Ovary (tissue), 10 donors: ENCODE measurements at places on chromosomes 7 and 10.

DNA sequence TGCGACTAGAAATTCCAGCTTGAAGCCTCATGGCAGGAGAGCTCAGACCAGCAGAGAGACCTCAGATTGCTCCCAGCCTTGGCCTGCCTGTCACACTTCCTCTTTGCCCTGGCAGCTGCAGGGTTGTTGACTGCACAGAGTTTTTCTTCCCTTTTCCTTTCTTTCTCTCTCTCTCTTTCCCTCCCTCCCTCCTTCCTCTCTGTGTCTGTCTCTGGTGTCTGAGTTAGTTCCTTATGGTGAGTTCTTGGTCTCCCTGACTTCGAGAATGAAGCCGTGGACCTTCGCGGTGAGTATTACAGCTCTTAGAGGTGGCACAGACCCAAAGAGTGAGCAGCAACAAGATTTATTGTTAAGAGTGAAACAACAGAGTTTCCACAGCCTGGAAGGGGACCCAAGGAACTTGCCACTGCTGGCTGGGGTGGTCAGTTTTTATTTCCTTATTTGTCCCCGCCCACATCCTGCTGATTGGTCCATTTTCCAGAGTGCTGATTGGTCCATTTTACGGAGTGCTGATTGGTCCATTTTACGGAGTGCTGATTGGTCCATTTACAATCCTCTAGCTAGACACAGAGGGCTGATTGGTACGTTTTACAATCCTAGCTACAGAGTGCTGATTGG, 266.3 kb downstream of the RPS24 start:
- no peaks in the 10 kb centered on the region for H3K27me3 ChIP-seq
- H3K4me3 ChIP-seq: no peak overlapping the region
- H3K36me3 ChIP-seq: no peaks in the 10 kb centered on the region

DNA sequence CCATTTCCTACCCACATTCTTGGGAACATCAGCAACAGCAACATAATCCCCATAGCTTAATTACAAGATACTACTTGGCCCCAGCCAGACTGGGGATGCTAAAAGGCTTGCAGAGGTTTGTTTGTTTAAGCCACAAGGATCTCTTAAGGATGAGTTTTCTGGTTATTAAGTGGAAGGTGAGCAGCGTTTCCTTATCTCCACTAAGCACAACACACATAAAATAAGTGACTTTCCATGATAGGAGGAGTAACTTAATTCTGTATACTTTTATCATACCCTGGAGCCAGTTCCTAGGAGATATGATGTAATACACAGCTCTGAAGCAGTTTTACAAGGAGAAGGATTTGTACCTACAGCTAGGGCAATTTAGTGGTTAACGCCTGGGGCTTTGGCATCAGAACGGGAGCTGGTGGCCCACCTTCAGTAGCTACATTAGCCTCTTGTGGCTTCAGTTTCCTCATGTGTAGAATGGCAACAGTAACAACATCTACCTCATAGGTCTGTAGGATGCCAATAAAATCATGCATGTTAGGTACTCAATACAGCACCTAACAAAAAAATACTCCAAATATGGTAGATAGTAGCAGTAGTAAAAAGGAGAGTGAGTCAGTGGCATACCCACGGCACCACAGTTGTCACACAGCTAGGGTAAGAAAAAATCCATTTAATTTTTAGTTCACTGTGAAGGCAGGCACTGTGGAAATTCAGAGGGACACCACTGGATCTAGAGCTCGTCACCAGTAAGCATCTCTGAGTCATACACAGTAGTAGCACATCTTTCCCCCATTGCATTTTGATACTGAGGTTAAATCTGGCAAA, 55.2 kb downstream of the DOCK4 start:
- DNase-seq: no peak
- peaks cover 4% of the 10 kb centered on the region for H3K4me1 ChIP-seq
- H3K27me3 ChIP-seq: no peaks in the 10 kb centered on the region
- no peak overlapping the region for H3K27ac ChIP-seq
- no peak overlapping the region for H3K4me3 ChIP-seq
- H3K36me3 ChIP-seq: no peaks in the 10 kb centered on the region

DNA sequence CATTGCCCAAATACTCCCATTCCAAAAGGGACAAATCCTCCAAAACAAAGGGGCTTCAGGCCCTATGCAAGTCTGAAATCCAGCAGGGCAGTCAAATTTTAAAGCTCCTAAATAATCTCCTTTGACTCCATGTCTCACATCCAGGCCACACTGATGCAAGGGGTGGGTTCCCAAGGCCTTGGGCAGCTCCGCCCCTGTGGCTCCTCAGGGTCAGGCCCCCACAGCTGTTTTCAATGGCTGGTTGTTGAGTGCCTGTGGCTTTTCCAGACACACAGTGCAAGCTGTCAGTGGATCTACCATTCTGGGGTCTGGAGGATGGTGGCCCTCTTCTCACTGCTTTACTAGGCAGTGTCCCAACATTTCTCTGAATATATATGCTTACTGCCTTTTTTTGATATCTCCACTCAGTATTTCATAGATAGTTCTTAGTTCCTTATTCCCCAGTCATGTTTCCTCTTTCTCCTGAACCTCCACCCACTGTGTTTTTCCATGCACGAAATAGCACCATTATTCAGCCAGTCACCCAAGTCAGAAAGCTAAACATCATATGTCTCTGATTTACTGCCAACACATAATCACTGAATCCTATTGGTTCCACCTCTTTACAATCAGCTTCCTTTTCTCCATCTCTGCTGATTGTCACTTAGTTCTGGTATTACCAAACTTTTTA, 172.6 kb upstream of the CACNA2D1 start:
- H3K36me3 ChIP-seq: no peaks in the 10 kb centered on the region
- H3K27me3 ChIP-seq: no peaks in the 10 kb centered on the region
- no peaks in the 10 kb centered on the region for H3K4me1 ChIP-seq
- no peak overlapping the region for H3K27ac ChIP-seq
- no peak overlapping the region for H3K4me3 ChIP-seq
- no peak for DNase-seq

DNA sequence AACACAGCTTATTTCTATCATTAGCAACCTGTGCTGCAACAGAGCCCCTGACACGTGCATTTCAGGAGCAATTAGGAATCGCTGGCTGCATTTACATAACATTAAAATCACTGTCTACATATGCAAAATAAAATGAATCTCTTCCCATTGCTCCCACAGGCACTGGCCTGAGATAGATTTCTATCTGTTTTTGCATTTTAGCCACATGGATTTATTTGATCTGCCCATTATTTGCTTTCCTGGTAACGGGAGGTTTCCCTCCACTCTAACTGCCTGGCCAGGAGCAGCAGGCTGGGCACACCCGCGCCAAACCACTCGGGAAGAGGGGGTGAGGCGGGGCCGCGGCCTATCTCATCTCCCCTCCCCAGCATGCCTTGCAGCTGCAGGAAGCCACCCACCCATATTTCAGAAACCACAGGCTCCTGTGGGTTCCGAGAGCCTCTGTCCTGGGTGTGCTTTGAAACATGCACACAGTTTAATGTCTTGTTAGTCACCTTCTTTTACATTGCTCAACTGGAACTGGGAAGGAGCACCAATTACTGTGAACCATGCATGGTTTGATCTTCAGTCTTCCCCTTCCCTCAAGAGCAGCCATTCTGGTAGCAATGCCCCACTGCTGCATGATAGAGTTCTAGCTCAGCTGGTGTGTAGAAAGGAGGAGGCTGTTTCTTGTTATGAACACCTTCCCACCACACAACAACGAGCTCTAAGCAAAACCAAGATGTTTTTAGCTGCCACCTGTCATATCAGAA, 37.7 kb upstream of the IKZF1 start:
- H3K36me3 ChIP-seq: no peaks in the 10 kb centered on the region
- H3K4me1 ChIP-seq: no peaks in the 10 kb centered on the region
- H3K27me3 ChIP-seq: no peaks in the 10 kb centered on the region
- H3K27ac ChIP-seq: no peak overlapping the region
- no peak overlapping the region for H3K4me3 ChIP-seq
- no peak for DNase-seq

GRCh38 chr10:380313-380940, 245.2 kb downstream of the ZMYND11 start:
- DNase-seq: no peak
- H3K4me1 ChIP-seq: no peaks in the 10 kb centered on the region
- no peaks in the 10 kb centered on the region for H3K36me3 ChIP-seq
- no peak overlapping the region for H3K4me3 ChIP-seq
- H3K27ac ChIP-seq: no peak overlapping the region
- no peaks in the 10 kb centered on the region for H3K27me3 ChIP-seq

- DNase-seq: no peak
- H3K27me3 ChIP-seq: no peaks in the 10 kb centered on the region
- H3K4me3 ChIP-seq: no peak overlapping the region
- H3K4me1 ChIP-seq: no peaks in the 10 kb centered on the region
- H3K27ac ChIP-seq: no peak overlapping the region
- H3K36me3 ChIP-seq: no peaks in the 10 kb centered on the region
Measured at GRCh38 chr7:10343108-10343507, 630.6 kb upstream of the PHF14 start.

GRCh38 chr7:12801107-12801506, 113.7 kb downstream of the ARL4A start:
- no peak overlapping the region for H3K27ac ChIP-seq
- no peak for DNase-seq
- H3K4me3 ChIP-seq: no peak overlapping the region
- H3K4me1 ChIP-seq: no peaks in the 10 kb centered on the region
- no peaks in the 10 kb centered on the region for H3K36me3 ChIP-seq

DNA sequence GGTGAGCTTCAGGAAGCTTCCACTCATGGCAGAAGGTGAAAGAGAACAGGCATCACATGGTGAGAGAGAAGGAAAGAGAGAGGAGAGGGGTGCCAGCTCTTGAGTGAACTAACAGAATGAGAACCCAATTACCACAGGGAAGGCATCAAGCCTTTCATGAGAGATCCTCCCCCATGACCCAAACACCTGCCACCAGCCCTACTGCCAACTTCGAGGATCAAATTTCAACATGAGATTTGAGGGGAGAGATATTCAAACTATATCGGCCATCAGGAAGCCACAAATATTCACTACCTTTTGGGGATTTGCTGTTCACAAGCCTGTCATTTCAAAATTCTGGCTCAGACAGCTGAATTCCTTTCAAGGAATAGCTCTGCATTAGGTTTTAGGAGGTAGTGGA, 39.9 kb upstream of the SMNDC1 start:
- no peaks in the 10 kb centered on the region for H3K36me3 ChIP-seq
- H3K4me3 ChIP-seq: no peak overlapping the region
- no peaks in the 10 kb centered on the region for H3K27me3 ChIP-seq
- no peaks in the 10 kb centered on the region for H3K4me1 ChIP-seq
- no peak overlapping the region for H3K27ac ChIP-seq
- DNase-seq: no peak

DNA sequence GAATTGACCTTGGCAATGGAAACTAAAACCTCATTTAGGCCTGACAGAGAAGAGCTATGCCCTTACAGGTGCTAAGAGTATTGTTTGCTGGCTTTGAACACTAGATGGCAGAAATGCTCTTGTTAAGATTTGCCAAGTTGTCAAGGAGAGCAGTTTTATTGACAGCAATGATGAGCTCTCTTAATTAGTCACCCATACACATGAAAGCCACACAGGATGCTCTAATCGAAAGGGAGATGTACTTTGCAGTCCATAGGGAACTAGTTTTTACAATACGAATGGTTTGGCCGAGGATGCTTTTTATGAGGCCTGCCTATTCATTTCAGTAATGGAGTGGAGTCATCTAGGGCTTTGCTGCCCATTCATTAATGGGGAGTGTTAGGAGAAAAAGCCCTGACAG, 45.4 kb upstream of the MBL2 start:
- no peak overlapping the region for H3K27ac ChIP-seq
- H3K4me3 ChIP-seq: no peak overlapping the region
- no peaks in the 10 kb centered on the region for H3K36me3 ChIP-seq
- no peak for DNase-seq
- H3K27me3 ChIP-seq: no peaks in the 10 kb centered on the region

- H3K27ac ChIP-seq: no peak overlapping the region
- H3K4me3 ChIP-seq: no peak overlapping the region
- H3K36me3 ChIP-seq: no peaks in the 10 kb centered on the region
- H3K4me1 ChIP-seq: no peaks in the 10 kb centered on the region
- DNase-seq: no peak
Measured at GRCh38 chr7:76423666-76424412, 911 bp upstream of the ZP3 start.

GRCh38 chr7:105978035-105978434, 15.0 kb downstream of the CDHR3 start:
- no peak overlapping the region for H3K4me3 ChIP-seq
- no peaks in the 10 kb centered on the region for H3K36me3 ChIP-seq
- no peak for DNase-seq
- H3K4me1 ChIP-seq: no peaks in the 10 kb centered on the region

DNA sequence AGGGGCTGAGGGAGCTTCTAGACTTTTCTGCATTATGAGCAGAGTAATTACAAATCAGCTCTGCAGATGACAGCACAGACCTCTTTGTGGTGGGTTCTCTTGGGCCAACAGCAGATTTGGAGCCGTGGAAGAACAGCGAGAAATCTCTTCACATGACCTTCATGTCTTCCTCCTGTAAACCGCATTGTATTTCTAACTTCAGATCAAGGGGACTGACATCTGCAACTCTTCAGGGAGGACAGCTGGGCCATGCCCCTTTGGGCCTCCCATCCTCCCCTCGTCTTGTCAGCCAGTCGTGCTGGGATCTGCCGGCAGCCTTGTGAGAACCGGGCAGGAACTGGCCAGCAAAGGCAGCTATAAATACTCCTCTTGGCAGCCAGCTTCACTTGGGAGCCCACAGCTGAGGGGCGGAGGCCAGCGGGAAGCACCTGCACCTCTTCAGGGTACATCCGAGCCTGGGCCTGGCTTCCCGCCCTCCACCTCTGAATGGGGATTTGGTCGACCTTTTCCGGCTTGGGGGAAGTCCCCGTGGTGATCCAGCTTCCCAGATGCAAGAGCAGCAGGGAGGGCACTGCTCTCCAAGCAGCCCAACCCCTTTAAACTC, 54.7 kb downstream of the STEAP1B start:
- no peaks in the 10 kb centered on the region for H3K4me1 ChIP-seq
- no peak overlapping the region for H3K27ac ChIP-seq
- H3K4me3 ChIP-seq: no peak overlapping the region
- no peaks in the 10 kb centered on the region for H3K27me3 ChIP-seq
- peak; percentile 31 for DNase-seq

DNA sequence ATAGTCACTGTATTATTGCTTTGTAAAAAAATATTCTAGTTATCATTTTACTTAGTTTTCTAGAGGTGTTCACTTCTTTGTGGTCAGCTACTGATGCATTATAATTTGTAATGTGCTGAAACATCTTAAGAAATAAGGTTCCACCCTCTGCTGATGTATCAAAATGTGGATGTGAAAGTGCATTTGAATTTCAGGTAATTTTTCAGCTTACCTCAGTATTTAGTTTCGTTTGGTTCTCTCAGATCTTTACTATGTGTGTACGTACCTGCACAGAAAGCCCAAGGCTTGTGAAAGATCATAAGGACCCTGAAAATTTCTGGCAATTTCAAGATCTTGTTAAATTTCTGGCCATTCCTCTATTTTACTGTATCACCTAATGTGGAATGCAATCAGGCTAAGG, 542.3 kb upstream of the TPK1 start:
- no peak for DNase-seq
- no peaks in the 10 kb centered on the region for H3K27me3 ChIP-seq
- H3K27ac ChIP-seq: no peak overlapping the region
- no peak overlapping the region for H3K4me3 ChIP-seq

- H3K27me3 ChIP-seq: no peaks in the 10 kb centered on the region
- no peak overlapping the region for H3K4me3 ChIP-seq
- DNase-seq: no peak
- H3K27ac ChIP-seq: no peak overlapping the region
- H3K36me3 ChIP-seq: no peaks in the 10 kb centered on the region
Measured at GRCh38 chr10:48474765-48475365, 130.0 kb downstream of the ARHGAP22 start.

GRCh38 chr7:149081914-149082313, 8.6 kb downstream of the ZNF786 start:
- H3K4me3 ChIP-seq: no peak overlapping the region
- no peaks in the 10 kb centered on the region for H3K4me1 ChIP-seq
- no peaks in the 10 kb centered on the region for H3K27me3 ChIP-seq
- no peaks in the 10 kb centered on the region for H3K36me3 ChIP-seq
- no peak for DNase-seq
